ENCODE measurements at places on chromosomes 4 and X. TPM values are rescaled to one million over a fixed set of nuclear protein-coding genes. Genes with fewer than 3 reads are reported as not detected.

Gene FAT4
- total RNA-seq, result 2.8 TPM

Gene CHRDL1
- total RNA-seq, result 0.05 TPM

Gene MBNL3
- total RNA-seq, result not detected

Gene RIBC1
- total RNA-seq, result 0.54 TPM

Gene DOCK11
- total RNA-seq, result 8.6 TPM
